ENCODE measurements at places on chromosomes 6 and 20.

DNA sequence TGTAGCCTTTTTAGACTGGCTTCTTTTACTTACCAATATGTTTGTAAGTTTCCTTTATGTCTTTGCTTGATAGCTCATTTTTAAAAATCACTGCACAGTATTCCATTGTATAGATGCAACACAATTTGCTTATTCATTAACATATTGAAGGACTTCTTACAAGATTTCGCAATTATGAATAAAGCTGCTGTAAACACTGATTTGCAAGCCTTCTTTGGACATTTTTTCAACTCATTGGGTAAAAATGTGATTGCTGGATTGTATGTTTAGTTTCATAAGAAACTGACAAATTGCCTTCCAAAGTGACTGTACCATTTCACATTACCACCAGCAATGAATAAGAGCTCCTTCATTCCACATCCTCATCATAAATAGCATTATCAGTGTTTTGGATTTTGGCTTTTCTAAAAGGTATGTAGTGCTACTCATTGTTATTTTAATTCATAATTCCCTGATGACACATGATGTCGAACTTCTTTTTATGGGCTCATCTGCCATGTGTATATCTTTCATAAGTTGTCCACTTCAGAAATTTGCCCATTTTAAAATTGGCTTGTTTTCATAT, 80.7 kb downstream of the TFAP2B start:
- no peak for DNase-seq

DNA sequence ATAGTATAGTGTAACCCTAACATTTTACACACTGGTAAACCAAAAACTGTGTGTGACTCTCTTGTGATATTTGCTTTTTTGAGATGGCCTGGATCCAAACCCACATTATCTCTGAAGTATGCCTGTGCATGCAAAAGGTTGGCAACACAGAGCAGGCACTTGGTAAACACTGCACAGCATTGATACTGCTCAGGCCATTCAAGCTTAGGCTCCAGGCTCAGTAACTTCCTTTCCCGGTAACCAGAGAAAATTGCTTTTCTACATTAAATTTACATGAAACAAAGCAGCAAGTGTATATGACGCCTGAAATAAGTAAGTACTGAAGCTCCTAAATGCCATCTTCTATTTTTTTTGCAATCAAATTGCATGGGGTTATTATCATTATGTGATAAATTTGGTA, 205.7 kb downstream of the EPM2A start:
- DNase-seq, result no peak

DNA sequence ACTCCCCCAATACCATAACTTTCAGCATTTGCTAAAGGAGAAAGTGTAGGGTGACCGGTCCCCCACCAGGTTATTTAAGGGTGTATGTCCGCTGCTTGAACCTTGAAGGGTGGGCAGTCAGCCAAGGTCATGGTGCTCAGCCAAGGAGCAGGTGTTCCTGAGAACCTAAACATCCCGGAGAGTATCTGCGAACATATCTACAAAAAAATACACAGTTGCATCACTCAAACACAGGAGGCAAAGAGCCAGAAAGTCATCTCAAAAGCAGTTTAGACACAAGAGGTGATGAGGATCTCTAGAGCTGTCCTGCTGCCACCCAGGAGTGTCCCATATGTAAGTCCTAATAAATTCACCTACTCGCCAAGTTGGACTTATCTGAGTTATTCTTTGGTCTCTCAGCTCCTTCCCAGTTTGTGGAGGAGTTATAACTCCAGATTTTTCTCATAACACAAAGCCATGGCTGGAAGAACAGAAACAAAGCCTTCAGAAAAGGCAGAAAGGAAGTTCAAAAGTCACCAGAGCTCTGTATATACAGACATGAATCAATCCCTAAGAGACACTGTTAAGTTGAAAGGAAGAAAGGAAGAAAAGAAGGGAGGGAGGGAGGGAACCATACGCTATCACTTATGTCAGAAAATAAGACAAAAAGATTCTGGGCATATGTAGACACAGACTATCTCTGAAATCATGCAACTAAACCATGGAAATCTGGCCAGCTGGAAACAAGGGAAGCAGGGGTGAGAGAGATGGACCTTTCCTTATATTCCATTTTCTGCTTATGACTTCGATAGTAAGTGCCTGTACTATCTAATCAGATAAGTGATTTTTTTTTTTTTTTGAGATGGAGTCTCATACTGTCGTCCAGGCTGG, 11.3 kb downstream of the MBOAT1 start:
- no peak for DNase-seq

DNA sequence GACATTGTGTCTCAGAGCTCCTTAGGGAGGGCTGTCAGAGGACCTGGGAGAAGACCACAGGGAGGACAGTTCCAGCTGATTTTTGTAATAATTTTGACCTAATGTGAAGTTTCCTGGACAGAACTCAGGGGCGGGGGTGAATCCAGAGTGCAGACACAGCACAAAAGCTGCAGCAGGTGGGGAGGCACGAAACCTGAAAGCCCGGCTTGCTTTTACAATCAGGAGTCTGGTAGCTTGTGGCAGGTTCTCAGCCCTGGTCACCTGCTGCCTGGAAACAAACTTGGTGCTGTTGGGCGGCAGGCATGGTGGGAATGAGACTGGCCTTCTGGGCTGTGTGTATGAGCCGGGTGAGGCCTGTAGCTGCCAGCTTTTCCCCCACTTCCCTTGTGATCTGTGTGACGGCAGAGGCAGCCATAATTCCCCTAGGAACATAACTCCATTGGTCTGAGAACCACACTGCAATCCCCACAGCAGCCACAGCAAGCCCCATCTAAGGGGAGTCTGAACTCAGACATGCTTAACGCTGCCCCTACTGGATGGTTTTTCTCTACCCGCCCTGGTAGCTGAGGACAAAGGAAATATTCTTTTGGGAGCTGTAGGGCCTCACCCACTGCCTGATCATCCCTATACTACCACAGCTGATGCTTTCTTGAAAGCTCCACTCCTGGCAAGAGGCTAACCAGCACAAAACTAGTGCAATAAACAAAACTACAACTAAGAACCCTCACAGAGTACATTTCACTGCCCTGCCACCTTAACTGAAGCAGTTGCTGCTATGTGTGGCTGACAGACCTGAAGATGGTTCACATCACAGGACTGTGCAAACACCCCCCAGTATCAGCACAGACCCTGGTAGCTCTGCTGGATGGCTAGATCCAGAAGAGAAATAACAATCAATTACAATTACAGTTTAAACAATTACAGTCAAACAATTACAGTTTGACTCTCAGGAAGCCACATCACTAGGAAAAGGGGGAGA, 1055.1 kb upstream of the GJE1 start:
- DNase-seq, result no peak

Measured in stimulated activated CD4-positive, alpha-beta T cell treated with anti-CD3 and anti-CD28 coated beads, Interleukin-12 subunit alpha, Interleukin-12 subunit beta, amount 100 ng/mL, for 24 hours (primary cell).